GM03348 (cell line): ENCODE measurements at places on chromosomes 6 and 20.

GRCh38 chr6:46201702-46202101 lies 30.9 kb upstream of the ENPP5 start:
- no peak for DNase-seq

DNA sequence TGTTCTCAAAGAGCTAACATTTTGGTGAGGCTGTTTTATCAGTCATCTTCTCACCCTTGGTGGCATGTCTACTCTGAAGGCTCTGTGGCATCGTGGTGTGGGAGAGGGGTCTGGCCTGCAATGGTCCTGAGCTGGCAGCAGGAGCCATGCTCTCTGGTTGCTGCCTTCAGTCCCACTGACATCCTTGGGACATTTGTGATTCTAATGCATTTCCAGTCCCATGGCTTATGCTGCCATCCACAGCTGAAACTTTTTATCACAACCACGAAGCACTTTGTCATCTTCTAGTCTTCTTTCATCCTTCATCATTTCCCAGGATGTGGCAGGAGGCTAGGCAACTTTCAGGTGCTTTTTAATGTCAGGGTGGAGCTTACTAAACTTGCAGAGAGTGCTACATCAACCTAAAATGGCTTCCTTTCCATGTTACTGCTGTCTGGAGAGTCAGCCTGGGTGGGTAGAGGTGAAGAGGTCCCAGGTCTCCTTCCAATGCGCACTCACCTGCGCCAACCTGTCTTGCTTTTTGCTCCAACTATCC lies 77.1 kb downstream of the GPR63 start:
- DNase-seq: no peak

- no peak for DNase-seq
These were observed 74.7 kb upstream of the TNFAIP3 start for GRCh38 chr6:137792160-137793033.

- DNase-seq: peak; percentile 57
These were observed 79.6 kb downstream of the IPCEF1 start for GRCh38 chr6:154276810-154277628.

GRCh38 chr6:54427396-54427937 lies 119.2 kb downstream of the TINAG start:
- no peak for DNase-seq

GRCh38 chr20:53088786-53089185 lies 116.6 kb downstream of the TSHZ2 start:
- DNase-seq: no peak

- no peak for DNase-seq
These were observed 2.4 kb upstream of the ZBTB24 start for GRCh38 chr6:109485266-109485935.

GRCh38 chr6:48881551-48881950 lies 581.5 kb downstream of the MMUT start:
- DNase-seq: no peak

GRCh38 chr6:4817551-4817950 lies 41.3 kb downstream of the CDYL start:
- peak; percentile 29 for DNase-seq

GRCh38 chr6:148650941-148651505 lies 95.8 kb upstream of the UST start:
- DNase-seq: no peak

DNA sequence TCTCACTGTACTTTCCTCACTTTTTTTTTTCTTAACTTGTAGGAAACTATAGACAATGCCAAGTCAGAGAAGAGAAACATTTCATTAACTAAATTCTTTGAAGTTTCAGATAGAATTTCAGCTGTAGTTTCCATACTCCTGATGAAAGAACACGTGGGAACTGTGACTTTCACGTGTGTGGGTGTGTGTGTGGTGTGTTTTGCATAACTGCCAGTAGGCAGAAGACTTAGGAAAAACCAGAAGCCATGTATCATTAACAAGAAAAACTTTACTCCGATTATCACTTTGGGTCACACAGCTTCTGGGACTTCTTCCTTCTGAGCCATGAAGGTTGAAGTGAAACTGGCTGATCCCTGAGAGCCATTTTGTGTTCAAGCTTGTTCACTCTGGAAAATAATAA lies 483.3 kb downstream of the TFAP2B start:
- no peak for DNase-seq

- no peak for DNase-seq
These were observed 176.1 kb downstream of the CDKAL1 start for GRCh38 chr6:20710341-20710740.

DNA sequence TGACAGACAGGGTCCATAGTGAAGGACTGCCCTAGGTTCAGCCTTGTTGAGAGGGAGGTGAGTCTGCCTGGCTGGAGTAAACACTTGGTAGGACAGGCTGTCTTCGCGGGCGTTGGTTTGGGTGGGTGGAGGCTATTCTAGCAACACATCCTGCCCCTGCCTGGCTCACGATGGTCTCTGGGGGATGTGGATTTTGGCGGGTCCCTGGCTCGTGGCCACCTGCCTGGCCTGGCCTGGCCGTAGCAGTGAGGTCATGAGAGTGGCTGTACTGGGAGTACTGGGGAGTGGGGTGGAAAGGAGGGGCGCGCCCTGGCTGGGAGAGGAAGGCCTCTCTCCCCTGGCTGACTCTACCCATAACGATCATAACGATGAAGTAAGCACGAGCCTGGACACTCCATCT lies 30.2 kb upstream of the MRPS18A start:
- DNase-seq: no peak

- no peak for DNase-seq
These were observed 882 bp downstream of the CNR1 start for GRCh38 chr6:88165087-88165843.

GRCh38 chr6:151807513-151808370 lies at the start of gene ESR1:
Gene ESR1, plus strand, starts transcription at chr6:151807682. Its CDS starts 231 bp downstream, at chr6:151807913.
- DNase-seq: peak; percentile 24

DNA sequence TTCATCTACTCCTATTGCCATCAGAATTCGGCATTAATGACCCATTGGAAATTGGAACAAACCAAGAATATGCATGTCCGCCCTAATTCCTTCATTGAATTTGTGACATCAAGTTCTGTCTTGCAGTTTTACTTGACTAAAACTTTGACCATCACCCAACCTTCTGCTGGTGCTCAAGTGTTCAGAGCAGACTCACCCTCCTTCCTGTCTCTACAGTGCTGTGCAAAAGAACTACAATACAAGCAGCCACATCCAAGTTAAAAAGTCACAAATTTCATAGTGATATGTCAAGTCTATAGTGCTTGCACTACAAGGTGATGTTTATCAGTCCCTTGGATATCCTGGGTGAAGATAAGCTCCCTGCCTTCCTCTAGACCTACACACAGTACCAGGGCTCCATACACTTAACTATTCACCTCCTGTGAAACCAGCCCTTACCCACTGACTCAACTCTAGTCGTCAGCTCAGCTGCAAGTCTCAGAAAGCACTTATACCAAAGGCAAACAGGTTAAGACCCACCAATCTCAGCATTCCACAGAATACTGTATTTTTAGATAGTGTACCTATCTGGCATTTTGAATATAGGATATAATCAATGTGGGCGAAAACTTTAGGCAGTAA lies 23.6 kb downstream of the SNX5 start:
- DNase-seq: no peak

DNA sequence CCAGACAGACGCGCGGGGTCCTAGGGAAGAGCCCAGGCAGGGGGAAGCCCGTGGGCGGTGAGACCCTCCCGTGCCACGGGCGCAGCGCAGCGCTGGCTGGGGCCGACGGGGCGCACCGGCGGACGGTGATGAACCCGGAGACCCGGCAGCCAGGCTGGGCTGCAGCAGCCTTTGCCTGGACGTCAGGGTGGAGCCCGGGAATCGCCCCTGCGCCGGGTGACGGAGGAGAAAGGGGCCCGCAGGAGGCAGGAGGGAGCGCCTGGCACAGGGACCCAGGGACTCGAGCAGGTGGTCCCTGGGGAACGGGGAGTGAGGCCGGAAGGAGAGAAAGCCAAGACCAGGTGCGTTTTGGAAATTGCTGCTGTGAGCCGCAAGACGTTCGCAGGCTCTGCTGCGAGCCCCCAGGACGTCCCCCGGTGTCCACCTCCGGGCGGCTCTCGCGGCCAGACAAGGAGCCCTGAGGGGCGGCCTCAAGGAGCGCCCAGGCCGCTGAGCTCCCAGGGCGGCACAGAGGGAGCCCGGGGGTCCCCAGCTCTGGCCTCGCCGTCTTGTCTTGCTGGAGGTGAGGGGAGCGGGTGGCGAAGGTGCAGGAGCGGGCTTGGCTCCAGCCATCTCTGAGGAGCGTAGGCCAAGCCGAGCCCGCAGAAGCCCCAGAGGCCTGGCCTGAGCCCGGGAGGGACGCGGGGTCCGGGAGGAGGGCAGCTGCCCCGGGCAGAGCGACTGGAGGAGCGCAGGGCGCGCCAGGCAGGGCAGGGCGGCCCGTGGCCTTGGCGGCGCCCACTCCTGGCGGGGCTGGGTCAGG lies 191.2 kb upstream of the PDE10A start:
- no peak for DNase-seq

- no peak for DNase-seq
These were observed 706 bp downstream of the DDO start for GRCh38 chr6:110414669-110415068.

- DNase-seq: peak; percentile 55
These were observed 43.5 kb downstream of the ZFAND3 start for GRCh38 chr6:37862992-37863391.

DNA sequence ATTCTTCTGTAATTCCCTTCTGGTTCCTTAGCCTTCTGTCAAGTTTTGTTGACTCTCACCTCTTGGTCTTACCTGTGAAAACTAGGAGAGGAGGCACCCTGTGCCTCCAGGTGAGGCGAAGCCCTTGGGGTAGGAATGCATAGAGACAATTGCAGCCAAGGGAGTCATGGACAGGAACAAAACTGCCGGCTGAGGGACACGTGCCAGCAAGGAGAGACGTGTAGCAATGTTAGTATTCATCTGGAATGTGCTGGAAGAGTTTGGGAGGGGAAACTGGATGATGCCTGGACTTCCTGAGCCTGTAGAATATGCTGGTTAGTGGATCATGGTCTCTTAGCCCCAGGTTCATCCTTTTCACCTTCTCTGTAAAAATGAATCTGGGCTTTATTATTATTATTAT lies 3.9 kb upstream of the TIAM2 start:
- peak; percentile 29 for DNase-seq

GRCh38 chr6:44004136-44004535 lies 123.1 kb downstream of the MRPL14 start:
- DNase-seq: no peak

DNA sequence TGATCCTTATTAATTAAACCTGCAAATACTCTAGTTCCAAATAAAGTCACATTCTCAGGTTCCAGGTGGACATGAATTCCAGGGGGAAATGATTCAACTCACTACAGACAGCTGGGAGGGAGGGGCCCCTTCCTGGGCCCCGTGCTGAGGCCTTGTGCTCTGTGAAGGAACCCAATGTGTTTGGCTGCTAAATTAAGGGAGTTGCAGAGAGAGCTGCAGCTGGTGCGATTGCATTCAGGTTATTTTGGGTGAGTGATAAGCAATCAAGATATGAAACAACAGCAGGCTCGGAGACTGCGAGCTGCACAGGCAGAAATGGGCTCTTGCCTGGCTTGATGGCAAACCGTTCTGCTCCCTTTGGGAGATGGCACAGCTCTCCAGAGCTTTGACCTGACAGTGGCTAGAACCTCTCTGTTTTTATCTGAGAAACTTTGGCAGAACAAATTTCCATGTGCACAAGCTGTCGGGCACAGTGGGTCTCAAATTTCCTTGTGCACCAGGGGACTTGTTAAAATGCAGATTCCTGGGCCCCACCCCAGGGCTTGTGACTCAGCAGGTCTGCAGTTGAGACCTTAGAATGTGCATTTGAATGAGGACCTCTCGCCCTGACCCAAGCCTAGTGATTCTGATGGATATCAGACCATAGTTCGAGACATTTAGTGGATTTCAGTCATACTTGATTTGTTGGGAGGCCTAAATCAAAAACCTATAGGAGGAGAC lies 9.8 kb downstream of the MAPK13 start:
- peak; percentile 1 for DNase-seq

DNA sequence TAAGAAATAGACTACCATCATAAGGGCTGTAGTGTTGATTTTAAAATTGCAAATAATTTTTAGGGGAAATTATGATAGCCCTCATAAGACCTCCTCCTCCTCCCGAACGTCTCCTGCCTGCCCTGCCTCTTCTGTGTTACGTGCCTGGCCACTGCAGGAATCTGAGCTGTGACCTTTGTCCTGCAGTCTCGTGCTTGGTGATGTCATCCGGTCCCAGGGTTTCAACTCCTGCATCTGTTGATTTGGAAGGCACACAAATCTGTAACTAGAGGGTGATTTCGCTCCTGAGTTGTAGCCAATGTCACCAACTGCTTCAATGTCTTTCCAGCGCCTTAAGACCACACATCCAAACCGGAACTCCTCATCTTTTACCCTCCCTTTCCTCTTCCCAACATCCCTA lies 163.2 kb downstream of the AIG1 start:
- no peak for DNase-seq

GRCh38 chr20:49591217-49591865 lies 23.4 kb upstream of the PTGIS start:
- DNase-seq: peak; percentile 38

- DNase-seq: no peak
These were observed 34.9 kb downstream of the SLC17A4 start for GRCh38 chr6:25789475-25789874.

DNA sequence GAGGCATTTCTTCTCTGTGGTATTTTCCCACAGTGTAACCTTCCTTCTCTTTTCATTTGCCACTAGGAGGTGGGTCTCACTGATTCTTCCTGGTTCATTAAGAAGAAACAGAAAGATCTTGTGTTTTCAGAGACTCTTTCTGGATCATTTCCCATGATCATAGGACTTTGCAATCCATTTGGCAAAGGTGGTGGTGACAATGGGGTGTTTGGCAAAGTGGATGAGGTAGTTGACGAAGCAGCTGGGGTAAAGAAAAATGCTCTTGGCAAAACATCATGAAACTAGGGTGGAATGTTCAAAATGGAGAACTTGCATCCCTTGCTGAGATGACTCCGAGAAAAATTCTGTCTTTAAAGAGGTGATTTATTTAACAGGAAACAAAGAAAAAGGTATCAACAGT lies 50.6 kb downstream of the TRAF3IP2 start:
- peak; percentile 76 for DNase-seq
